ENCODE measurements at places on chromosomes 16 and 17.
A peak's percentile ranks its signal among the peaks of the same experiment; 100 is the strongest.

DNA sequence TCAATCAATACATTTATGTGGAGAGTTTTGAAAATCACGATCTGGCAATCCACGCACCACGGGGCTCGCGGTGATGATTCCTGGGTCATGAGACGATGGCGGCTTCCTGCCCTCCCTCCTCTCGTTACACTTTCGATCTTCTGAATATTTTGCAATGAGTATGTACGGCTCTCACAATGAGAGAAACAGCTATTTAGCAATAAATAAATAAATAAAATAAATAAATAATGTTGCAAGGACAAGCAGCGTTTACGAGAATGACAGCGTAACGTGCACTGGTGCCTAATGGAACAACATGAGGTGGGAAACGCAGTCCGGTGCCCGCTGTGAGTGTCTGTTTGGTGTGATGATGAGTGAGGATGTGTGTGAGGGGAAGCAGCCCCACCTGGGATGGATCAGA lies 46.7 kb upstream of the JPH3 start:
- DNase-seq, result no peak

GRCh38 chr17:68909066-68909465 lies 46.1 kb downstream of the ABCA8 start:
- no peak for DNase-seq

GRCh38 chr16:55048745-55049144 lies 118.1 kb downstream of the IRX5 start:
- DNase-seq, result no peak

DNA sequence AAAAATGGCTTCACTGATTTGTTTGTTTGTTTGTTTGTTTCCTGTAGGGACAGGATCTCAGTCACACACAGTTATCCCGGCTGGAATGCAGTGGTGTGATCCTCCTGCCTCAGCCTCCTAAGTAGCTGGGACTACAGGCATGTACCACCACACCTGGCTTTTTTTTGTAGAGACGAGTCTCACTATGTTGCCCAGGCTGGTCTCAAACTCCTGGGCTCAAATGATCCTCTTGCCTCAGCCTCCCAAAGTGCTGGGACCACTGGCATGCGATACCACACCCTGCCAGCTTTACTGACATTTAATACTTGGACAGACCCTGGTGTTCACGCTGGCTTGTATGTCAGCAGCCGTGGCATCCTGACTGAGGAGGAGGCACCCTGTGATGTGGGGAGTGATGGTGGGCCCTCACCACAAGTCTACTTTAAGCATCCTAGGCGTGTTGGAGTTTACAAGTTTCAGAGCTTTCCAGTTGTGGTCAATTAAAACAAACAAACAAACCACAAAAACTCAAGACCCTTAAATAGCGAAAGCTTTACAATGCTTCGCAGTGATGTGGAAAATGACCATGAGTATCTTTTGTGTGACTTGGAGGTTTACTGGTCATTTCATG lies 5.1 kb downstream of the ABCA3 start:
- no peak for DNase-seq

GRCh38 chr17:31715446-31715845 lies 143.6 kb downstream of the COPRS start:
- no peak for DNase-seq

DNA sequence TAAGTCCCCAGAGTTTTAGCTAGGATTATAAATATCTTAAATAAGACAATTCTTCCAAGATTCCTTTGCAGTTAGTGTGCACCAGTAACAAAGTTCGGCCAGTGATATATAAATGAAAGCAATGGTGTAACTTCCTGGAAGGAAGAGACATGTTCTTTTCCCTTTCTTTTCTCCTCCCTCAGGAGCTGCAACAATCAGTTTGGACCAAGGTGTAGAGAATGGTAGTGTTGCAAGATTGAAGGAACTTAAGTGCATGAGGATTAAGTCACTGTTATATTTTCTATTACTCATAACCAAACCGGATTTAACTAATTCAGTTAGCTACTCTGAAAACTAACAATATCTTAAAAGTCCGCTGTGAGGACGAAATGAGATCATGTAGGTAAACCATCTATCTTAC lies 68.9 kb upstream of the KCNJ16 start:
- no peak for DNase-seq

DNA sequence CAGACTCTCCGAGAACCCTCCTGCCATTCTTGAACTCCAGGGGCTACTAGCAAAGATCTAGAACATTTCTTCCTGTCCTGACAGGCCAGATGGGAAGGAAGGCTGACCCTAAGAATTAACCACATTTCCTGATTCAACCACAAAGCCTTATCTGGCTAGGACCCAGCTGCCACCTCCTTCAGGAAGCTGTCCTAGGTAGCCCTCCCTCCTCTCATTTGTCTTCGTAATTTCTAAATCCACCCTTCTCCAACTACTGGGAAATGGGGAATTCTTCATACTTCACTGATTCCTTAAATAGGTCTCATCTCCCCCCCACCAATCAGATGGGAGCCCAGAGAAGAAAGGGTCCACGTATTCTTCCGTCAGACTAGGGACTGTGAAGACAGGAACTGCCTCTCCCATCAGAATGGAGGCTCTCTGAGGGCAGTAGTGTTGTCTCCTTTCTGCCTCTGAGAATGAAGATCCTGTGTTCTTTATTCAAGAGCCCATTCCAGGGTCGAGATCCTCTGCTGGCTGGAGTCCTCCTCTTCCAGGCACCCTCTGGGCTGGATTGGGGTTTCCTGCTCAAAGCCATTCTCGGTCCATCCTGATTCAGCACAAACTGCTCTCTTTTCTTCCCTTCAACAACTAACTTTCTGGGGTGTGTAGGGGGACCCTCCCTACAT lies 2.1 kb downstream of the SAMD14 start:
- DNase-seq, result no peak

DNA sequence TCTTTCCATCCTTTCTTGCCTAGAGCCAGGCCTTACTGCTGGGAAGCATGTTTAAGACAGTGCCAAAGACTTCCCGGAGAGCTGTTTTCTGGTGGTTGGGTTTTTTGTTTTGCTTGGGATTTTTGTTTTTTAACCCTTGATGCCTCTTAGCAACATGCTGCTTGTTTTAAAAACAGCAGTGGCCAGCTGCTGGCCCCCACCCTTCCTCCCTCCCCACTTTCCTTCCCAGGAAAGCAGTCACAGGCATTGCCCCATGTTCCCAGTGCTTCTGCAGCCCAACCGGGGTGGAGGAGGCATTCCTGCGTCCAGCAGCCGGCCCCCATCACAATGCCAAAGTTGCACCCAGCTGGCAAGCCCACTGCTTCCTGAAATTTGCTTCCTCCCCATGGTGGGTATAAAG lies 12.6 kb downstream of the TMEM132E start:
- no peak for DNase-seq

DNA sequence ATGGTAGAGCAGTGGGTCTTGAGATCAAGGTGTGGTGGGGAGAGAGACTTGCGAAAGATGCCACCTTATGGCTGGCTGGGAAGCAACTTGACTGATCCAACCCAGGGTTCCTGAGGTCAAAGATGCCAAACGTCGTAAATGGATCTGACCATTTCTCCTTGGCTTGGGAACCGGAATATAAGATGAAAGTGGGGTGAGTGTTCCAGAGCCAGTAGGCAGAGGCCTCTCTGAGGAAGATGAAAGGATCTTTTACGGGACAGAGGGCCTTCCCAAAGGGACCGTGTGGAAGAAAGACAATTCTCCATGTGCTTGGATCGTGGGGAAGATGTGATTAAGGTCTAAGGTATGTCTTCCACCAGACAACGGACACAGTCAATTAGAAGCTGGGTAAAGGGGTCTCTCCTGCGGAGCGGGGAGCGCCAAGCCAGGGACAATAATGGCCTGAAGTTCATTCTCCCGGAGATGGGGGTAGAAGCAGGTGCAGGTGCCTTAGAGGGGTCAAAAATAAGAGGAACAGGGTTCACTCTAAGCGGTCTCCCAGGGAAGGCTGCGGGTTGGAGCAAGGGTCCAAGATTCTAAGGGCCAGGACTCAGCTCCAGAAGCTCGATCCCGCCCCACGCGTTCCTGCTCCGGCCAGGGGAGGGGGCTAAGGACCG lies 800 bp downstream of the FXR2 start:
- DNase-seq, result no peak

- DNase-seq, result no peak
Measured at GRCh38 chr17:27994586-27994985, 47.9 kb upstream of the NLK start.

GRCh38 chr17:60079401-60080243 lies 901 bp upstream of the HEATR6 start:
- DNase-seq, result no peak

DNA sequence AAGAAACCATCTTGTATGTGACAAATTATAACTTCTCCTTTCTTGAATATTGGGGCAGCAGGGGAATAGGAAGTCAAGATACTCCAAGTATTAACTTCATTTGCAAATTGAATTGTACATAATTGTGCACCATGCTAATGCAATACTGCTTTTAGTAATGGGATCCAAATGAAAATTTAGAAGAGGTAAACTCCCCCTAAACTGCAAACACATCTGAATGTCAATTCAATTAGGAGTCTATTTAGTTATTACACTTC lies 4.5 kb downstream of the STAT5B start:
- DNase-seq, result no peak

DNA sequence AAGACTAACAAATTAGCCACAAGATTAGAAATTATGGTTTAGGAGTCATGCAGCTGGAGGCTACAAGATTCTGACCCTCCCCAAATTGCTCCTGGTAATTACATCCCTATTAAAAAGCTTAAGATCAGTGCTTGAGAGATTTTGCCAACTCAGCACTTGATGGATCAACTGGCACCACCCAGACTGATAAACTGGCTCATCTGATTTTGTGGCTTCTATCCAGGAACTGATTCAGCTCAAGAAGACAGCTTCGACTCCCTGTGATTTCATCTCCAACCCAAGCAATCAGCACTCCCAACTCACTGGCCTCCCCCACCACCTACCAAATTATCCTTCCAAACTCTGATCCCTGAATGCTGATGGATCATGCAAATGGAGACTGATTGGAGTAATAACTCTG lies 94.8 kb downstream of the TNFRSF13B start:
- no peak for DNase-seq

- no peak for DNase-seq
Measured at GRCh38 chr17:44004761-44005526, 522 bp downstream of the NAGS start.

DNA sequence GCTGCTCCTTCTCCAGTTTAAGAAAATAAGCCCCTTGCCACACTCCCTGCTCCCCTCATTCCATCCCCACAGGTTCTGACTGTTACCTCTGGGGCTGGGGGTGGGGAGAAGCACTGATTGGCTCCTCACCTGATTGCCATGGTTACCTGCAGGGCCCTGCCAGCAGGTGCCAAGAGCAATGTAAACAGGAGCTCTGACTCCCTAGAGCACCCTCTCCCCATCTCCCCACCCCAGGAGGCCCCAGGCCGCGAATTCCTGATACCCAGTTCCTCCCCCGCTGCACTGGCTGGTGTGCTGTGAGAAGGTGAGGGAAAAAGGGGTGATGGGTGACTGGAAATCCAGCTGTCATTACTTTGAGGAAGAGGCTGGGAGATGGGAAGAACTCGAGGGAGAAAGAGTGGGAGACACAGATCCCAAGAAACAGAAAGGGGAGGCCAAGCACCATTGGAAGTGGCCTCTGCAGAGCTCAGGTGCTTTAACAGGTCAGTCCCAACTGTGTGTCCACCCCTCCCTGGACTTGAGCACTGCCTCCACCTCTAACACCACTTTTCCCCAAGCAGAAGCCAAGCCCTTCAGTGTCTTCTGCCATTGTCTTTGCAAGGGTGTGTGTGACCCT lies 4.5 kb downstream of the PCGF2 start:
- no peak for DNase-seq

DNA sequence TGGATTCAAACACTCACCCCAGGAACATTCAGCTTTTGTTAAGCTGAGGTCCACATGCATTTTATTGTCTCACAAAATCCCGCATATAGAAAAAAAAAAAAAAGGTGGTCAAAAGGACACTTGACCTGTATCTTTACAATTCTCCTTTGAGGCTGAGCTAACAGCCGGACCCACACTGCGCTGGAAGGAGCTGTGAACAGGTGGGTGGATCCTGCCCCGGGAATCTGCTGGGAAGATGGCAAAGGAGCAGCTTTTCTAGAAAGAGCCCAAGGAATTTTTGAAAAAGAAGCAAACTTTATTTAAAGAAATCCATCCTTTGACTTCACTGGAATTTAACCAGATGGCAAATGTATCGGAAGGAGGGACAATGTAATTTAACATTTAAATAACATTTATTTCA lies 108.1 kb downstream of the ADCY9 start:
- DNase-seq, result no peak

GRCh38 chr16:82750068-82750467 lies 123.3 kb downstream of the CDH13 start:
- no peak for DNase-seq

- no peak for DNase-seq
Measured at GRCh38 chr16:64352246-64352645, 769.6 kb downstream of the CDH11 start.

DNA sequence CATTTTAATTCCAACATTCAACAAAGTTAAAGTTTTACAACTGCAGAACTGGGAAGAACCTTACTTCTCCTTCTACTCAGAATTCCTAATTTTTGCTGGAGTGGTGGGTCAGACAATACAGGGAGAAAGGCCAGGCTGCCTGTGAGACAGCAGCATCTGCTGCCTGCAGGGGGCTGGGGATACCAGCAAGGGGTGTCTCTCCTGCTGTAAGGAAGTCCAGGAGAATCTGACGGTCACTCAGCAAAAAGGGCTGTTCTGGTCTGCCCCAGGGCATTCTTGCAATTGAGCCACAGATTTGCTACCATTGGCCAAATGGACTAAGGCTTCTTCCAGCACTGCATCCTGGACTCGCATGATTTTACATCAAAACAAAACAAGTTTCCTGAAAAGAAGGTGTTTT lies 426.6 kb upstream of the CDH11 start:
- DNase-seq, result no peak

DNA sequence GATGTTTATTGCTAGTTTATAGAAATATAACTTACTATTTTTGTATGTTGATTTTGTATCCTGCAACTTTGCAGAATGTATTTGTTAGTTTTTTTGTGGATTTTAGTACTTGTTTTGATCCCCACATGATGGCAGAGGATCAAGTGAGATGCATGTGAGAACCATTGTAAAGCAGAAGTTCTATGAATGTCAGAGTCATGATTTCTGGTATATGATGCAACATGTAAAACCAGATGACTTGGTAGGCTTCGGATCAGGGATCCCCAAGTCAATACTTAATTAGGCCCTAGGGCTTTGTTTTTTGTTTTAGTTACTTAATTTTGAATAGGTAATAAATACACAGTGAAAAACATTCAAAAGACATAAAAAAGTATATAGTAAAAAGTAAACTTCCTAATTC lies 45.8 kb downstream of the ESRP2 start:
- no peak for DNase-seq

GRCh38 chr17:29807520-29808361 lies 122.3 kb downstream of the SSH2 start:
- DNase-seq, result peak; percentile 42

DNA sequence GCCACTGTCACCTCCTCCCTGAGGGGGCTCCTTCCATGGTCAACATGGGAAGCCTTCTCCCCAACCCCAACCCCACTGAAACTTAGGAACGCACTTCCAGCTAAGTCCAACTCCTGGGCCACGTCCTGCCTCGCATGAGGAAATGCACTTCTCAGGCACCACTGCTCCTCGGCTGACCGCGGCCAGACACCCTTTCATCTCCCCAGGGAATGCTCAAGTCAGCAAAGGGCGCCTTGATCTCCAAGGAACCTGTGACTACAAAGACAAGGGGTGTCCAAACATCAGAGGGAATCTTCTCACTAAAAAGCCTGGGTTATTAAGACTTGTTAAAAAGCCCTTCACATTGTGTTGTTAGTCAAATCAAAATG lies 124.9 kb upstream of the HSBP1 start:
- DNase-seq, result no peak

GRCh38 chr17:1829216-1829591 lies 498 bp downstream of the SMYD4 start:
- DNase-seq, result no peak

All from activated T-helper 1 cell treated with Interleukin-2 at 50 U/mL for 16 hours (primary cell).